Dermis microvascular lymphatic vessel endothelial cell (primary cell): ENCODE measurements at places on chromosomes 7 and 10. TPM values are rescaled to one million over a fixed set of nuclear protein-coding genes. Genes with fewer than 3 reads are reported as not detected.

The FAM13C gene
- 2.3 and 3.3 TPM in 2 replicates for total RNA-seq

The NEBL gene
- total RNA-seq, result 0.63 and 1.2 TPM in 2 replicates

The TIAL1 gene
- total RNA-seq, result 14.0 and 20.0 TPM in 2 replicates

DNA sequence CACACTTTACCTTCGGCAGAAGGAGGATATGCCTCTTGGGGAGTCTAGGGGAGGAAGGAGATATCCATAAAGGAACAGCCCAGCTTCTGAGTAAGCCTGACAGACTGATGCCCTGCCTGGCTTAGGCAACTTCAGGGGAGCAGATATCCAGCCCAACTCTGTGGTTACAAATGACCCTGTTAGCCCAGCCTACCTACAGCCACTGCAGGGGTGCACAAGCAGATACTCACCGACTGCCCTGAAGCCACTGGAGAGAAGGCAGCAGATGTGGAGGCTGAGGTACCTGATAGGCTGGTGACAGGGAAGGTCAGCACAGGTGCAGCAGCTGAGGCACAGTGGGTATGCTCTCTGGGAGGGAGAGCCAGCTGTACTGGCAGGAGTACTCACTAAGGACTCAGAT is 770.2 kb downstream of the GRID1 start:
- no peak for DNase-seq

DNA sequence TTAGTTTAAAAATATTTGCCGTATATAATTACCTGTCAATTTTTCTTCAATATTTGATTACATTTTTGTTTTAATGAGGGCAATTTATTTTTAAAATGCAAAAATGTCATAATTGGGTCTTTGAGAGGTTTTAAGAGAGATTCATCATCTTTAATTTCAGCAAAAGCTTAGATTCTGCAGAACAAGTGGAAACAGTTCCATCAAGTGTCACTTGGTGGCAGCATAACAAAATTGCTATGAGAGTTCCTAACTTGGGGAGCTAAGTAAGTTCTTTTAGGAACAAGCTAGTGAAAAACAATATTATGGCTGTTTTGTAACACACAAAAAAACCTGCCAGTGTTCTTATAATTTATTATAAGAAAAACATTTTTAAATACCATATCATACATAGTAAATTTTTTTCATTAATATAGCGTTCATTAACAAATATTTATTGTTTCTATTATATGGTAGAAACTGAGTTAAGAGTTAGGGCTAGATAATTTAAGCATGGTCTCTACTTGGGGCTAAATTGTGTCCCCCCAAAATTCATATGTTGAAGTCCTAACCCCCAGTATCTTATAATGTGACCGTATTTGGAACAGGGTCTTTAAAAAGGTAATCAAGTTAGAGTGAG is 155.2 kb downstream of the MAGI2 start:
- DNase-seq, result peak; percentile 60

GRCh38 chr7:55641811-55642210 is 69.5 kb upstream of the VOPP1 start:
- DNase-seq, result no peak

DNA sequence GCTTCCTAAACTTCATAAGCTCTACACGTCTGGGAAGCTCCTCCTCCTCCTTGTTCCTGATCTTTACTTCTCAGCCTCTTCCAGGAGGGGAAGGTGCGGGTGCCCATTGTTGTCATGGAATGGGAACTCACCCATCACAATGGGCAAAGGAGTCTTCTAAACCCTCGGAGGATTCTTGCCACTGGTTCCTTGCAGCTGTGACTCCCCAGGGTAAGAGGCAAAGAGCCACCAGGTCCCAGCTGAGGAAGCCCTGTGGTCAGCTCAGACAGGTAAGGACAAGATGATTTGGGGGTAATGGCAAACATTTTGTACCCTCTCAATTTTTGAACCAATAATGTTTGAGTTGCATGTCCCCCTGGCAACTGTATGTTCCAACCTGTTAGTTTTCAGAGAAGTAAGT is at the start of gene TEX36:
TSS of gene TEX36 (minus strand) at position 101 of the 400 bp plus-strand sequence. CDS start 174 bp downstream, outside the sequence.
- DNase-seq, result no peak

DNA sequence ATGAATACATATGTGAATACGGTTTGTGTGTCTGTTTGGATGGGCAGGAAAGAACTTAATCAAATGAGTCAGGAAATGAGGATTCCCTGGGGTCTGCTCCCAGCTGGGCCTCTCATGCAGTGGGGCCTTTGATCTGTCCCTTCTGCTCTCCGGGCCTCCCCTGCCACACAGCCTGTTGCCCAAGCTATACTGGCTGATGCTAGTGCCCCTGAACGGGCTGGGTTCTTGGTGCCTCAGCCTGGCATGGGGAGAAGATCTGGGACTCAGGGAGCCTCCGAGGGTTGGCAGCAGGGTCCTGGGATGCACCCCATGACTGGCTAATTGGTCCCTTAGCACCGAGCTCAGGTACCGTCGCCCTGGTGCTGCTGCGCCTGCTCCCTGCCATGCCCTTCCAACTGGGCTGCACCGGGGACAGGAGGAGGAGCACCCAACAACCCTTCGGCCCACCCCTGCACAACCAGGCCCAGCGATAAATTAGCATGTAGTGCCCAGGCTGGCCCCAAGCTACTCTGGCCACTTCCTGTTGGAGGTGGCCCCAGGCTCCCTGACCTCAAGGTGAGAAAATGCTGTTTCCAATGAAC is 59.9 kb upstream of the DUSP5 start:
- no peak for DNase-seq

DNA sequence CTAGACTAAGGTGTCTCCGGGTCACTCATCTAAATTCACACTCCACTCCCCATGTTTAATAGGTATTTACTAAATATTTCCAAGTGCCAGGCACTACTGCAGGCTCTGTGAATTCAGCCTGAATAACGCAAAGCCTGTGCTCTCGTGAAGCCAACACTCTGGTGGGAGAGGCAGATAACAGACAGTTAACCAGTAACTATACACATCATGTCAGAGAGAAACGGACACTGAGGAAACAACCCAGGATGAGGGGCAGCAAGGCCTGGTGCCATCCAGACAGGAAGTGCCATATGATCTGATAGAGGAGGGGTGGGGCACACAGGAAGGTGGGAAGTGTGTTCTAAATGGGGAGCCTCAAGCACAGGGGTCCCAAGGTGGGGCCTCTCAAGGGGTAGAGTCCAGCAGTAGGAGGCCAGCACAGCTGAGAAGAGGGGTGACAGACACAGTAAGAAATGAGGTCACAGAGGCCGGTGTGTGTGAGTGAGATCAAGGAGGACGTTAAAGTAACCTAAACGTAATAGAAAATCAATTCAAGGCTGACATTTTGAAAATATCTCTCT is 85.3 kb downstream of the LARP4B start:
- DNase-seq, result no peak

DNA sequence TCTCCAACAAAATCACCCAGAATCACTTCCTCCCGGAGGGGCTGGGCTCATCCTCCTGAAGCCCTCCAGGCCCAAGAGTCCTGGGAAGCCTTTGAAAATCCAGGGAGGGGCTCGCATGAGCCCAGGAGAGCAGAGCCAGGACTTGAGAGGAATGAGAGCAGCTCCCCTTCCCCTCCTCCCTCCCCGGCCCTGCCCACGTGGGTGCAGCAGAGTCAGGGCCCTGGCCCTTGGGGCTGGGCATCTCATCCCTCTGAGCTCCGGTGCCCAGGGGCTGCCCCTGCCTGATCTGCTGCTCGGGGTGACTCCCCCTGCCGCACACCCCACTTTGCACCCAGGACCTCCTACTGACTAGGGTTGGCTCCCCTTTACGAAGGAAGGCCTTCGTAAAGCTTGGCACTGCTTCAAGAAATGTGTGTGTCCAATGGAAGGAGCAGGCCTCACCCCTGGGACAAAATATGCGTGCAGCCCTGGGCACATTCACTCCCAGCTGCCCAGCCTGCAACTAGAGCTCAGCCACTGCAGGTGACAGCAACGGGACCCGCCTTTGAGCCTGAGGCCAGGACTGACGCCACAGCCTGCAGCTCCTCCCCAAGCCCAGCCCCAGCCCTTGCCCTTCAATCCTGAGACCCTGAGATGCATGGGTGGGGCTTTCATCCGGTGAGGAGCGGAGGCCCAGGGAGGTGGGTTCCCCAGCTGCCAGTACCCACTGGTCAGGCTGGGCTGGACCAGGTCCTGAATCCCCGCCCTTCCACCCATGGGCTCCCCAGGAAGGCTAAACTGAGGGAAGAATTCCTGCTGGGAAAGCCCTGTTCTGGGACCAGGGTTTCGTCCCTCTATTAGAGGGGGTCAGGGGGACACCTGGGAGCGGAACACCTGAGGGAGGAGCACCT is 21.8 kb downstream of the PWWP2B start:
- no peak for DNase-seq

DNA sequence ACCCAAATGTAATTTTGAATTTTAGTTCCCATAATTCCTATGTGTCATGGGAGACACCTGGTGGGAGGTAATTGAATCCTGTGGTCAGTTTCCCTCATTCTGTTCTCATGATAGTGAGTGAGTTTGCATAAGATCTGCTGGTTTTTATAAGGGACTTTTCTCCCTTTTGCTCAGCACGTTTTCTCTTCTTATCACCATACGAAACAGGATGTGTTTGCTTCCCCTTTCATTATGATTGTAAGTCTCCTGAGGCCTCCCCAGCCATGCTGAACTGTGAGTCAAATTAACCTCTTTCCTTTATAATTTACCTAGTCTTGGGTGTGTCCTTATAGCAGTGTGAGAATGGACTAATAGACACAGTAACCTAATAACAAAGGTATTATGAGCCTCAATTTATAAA is 36.1 kb upstream of the ZNF736 start:
- DNase-seq, result no peak
